ENCODE measurements at places on chromosomes 6 and 20.

GRCh38 chr6:148274809-148275208, 67.8 kb upstream of the SASH1 start:
- DNase-seq = no peak

DNA sequence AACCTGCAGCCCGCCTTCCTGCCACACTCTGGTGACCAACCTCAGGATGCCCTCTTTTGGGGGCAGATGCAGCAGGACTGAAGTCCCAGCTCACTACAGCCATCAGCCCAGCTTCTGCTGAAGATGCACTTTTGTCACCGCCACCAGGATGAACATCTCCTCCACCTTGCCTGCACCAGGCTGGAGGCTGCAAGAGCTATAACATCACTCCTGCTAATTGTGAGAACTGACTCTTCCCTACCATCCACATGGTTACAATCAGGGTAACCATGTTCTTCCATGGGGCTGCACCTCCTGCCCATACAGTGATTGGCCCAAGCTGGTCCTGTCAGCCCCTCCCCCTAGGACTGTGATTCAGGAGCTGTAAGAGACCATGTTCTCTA, 2.0 kb upstream of the ACTL10 start:
- DNase-seq = no peak

GRCh38 chr6:168157272-168158212, 78.5 kb upstream of the FRMD1 start:
- DNase-seq = peak; percentile 74

GRCh38 chr6:18976966-18977365, 589.8 kb downstream of the RNF144B start:
- DNase-seq = no peak

- no peak for DNase-seq
These were observed 54.8 kb upstream of the ADGRG6 start for GRCh38 chr6:142246960-142247359.

- DNase-seq = peak; percentile 76
These were observed 73.7 kb downstream of the PRND start for GRCh38 chr20:4795394-4795793.

Data from EL (cell line).